ENCODE measurements at places on chromosomes 1 and 21.

- DNase-seq: no peak
These were observed 40.4 kb upstream of the TMEM52 start for GRCh38 chr1:1959459-1959839.

DNA sequence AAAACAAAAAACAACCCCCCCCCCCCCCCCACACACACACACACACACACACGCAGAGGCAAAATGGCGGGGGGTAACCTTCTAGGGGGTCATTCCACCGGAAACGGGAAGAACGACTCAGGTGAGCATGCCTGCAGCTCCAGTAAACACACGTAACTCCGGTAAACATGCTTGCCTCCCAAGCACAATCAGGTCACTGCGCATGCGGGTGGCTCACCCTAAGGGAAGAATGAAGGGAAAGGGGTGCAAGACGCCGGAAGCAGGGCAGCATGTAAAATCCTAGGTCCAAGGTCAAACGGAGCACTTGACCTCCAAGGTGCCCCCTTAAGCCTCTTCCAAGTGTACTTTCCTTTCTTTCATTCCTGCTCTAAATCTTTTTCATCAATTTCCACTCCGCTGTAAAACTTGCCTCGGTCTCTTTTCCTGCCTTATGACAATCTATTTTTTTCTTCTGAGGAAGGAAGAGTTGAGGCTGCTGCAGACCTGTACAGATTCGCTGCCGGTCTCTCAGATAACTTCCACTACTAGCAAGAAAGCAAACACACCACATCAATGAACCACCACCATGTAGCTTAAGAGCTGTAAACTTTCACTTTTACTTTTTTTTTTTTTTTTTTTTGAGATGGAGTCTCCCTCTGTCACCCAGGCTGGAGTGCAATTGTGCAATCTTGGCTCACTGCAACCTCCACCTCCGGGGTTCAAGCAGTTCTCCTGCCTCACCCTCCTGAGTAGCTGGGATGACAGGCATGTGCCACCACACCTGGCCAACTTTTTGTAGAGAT lies 21.0 kb upstream of the CBR3 start:
- no peak for DNase-seq

- DNase-seq: no peak
These were observed 107.3 kb downstream of the ENAH start for GRCh38 chr1:225545649-225546048.

GRCh38 chr1:59595774-59596173 lies 219.0 kb upstream of the HOOK1 start:
- no peak for DNase-seq

- DNase-seq: no peak
These were observed 49.7 kb downstream of the S100B start for GRCh38 chr21:46555225-46555617.

- DNase-seq: no peak
These were observed 130.6 kb downstream of the SNX7 start for GRCh38 chr1:98792123-98792522.

DNA sequence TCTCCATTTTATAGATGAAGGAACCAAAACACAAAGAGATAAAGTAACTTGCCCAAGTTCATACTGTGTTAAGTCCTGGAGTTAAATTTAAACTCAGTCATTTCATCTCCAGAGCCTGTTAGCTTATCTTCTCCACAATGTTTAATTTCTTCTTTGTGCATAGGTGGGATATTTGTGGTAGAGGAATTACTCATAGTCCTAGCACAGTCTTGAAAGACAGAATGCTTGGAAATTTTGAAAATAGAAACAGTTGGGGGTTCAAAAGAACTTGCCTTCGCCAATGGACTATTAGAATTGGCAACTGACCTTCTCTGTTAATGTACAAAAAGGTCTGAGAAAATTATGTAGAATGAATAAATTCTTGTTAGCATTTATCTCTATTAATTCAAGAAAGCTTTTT lies 832.0 kb upstream of the PRMT6 start:
- no peak for DNase-seq

DNA sequence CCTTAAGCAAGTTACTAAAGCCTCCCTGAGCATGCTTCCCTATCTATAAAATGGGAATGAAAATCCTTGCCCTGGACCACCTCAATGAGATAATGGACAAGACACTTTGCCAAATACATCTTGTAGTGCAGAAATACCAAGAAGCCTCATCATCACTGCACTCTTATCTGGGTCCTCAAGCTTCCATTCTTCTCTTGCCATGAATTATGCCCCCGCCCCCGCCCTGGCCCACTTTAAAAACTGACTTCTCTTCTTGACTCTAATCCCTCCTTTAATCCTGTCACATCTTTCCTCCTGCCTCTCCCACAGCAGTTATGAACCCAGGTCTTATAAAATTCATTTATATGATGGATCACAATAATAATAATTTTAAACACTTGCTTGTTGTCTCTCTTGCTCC lies 14.8 kb downstream of the ARHGEF11 start:
- no peak for DNase-seq

DNA sequence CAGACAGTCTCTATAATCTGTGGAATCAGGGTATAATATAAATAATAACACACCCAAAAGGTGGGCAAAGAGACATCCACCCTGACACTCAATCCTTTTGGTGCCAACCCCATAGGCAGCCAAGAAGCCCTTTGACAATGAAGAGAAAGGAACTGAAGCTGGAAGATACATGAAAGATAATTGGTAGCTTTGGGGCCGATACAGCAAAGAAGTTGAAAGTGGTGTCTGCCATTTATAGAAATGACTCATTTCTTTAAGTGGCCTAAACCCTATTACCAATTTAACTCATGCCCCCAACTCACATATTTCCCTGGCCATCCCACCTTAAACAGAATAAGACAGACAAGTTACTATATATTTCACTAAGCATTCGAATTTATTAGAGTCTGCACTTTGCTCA lies 167.0 kb downstream of the ZC3H11B start:
- no peak for DNase-seq

DNA sequence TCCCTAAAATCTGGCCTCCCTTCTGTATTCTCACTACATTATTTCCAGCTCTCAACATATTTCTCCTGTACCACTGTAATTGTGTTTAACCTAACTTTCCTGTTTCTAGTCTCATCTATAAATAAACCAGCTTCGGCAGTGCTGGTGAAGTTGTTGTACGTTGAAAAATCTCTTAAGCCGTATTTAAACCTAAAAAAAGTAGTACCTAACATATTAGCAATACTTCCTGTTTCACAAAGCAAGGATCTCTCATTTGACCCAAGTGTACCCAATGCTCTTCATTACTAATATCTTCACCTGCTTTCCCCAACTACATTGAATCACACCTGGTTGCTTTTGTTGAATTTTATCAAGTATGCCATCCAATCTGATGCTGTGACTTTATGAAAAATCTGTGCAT lies 42.2 kb upstream of the RGS21 start:
- no peak for DNase-seq

- DNase-seq: no peak
These were observed 199.9 kb upstream of the FMN2 start for GRCh38 chr1:239891621-239892358.

DNA sequence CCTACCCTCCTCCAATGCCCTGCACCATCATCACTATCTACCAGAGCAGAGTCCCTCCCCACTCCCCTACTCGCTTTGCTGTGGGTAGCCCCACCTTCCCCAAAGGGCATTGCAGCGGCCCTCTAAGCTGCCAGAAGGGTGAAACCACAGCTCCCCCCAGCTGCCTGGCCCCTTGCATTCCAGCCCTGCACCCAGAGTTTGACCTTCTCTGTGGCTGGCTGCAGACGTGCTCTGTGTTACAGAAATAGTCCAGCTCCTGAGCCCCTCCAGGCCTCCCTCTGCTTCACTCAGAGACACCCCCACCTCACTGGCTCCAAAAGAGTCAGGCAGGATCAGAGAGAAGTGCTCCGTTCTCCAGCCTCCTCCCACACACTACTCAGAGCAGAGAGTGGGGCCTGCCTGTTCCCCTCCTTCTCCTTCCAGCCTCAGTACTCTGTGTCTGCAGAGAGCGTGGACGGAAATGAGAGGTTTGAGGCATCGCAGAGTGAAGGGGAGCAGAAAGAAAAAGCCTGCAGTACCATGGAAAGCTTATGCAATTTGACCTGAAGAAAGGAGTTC lies 63.2 kb downstream of the PLEKHA6 start:
- no peak for DNase-seq

- DNase-seq: no peak
These were observed at the start of gene KRTAP25-1 for GRCh38 chr21:30289215-30289614. Gene KRTAP25-1, minus strand, starts transcription at chr21:30289514. Its CDS starts 24 bp downstream, at chr21:30289490.

GRCh38 chr1:151553659-151554058 lies 13.6 kb downstream of the TUFT1 start:
- DNase-seq: no peak

- DNase-seq: no peak
These were observed 612.0 kb downstream of the MATN1 start for GRCh38 chr1:30111431-30111830.

GRCh38 chr1:87134061-87134460 lies 194.6 kb upstream of the LMO4 start:
- DNase-seq: no peak

- no peak for DNase-seq
These were observed 52.2 kb upstream of the ZC3H11B start for GRCh38 chr1:219665089-219665488.

GRCh38 chr1:198500096-198500495 lies 40.4 kb downstream of the ATP6V1G3 start:
- no peak for DNase-seq

GRCh38 chr1:53947172-53947907 lies 1.2 kb downstream of the LRRC42 start:
- DNase-seq: no peak

- DNase-seq: no peak
These were observed 89.0 kb downstream of the LIPI start for GRCh38 chr21:14121719-14122118.

- DNase-seq: no peak
These were observed 11.5 kb upstream of the AIM2 start for GRCh38 chr1:159088050-159088449.

DNA sequence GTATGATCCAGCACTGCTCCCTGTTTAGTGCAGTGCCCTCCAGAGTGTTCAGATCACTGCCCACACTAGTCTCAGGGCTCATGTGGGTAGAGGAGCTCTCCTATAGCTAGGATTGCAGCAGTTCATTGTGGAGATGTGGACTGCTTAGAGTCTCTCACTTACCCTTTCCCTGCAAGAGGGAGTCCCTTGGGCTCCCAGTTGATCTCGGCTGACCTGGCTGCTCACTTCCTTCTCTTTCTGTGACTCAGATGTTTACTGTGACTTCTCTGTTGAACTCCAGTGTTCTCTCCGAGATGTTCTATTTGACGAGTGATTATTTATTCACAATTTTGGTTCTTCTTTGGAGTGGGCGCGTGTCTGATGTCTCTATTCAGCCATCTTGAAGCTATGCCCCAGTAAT lies 141.9 kb downstream of the PTBP2 start:
- no peak for DNase-seq

DNA sequence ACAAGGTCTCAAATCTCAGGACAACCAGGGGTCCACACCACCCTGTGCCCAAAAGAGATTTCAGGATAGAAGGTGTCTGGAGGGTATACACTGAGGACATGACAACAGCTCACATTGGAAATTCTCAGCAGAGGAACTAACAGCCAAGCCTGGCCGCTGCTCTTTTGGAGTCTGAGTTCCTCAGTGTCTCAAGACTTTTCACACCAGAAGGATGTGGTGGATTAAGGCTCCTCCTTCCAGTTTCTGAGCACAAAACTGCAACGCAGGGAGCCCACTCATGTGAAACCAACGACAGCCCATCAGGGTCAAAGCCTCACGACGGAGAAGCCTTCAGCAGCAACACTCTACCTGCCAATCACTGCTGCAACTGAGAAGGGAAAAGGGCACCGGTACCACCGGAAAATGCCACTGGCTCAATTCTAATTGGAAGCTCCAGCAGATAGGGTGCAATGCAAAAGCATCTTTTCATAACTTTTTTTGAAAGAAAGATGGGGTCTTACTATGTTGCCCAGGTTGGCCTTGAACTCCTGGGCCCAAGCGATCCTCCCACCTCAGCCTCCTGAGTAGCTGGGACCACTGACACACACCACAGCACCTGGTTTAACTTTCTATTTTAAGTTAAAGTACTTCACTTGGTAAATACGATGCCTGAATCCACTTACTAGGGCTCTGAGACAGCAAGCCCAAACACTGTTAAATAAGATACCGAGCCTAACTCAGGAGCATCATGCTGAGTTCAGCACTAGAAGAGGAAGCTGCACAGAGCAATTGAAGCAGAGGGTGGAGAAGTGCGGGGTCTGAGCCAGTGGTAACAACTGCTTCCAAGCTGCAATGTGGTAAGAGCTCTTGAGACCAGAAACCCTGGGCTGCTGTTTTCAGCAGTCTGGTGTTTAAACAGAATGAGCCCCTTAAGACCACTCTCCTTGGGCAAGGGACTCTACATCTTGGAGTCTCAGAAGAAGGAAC lies 7.8 kb downstream of the CAPZB start:
- DNase-seq: no peak

DNA sequence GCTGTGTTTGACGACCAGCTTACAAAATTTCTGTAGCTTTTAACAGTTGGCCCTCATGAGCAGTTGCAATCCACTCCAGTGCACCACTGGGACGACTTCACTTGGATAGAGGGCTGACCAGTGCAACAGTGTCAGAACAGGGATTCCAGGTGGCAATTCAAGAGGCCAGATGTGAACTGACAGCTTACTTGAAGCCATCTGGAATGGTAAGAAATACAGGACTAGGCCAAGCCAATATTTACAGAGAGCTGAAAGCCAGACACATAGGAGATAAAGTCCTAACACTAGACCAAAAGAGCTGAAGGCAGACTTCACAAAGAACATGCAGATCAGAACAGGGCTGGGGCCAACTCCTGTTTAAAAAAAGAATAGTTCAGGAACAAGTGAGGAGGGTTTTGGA lies 93.5 kb upstream of the NFIA start:
- no peak for DNase-seq

DNA sequence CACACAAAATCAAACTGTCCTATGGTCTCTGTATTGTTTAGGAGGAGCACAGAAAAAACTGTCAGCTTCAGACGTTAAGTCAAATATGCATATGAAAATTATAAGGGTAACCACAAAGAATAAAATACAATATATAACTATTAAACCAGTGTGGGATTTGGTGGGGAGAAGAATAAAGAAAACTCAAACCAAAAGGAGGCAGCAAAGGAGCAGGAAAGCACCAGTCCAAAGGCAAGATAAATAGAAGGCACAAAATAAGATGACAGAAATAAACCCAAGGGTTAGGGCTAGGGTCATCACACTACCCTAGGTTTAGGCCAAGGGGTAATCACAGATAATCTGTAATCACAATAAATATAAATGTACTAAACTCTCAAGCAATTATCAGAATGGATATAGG lies 32.8 kb downstream of the DLGAP3 start:
- no peak for DNase-seq

GRCh38 chr1:204463125-204464060 lies 31.2 kb downstream of the PIK3C2B start:
- no peak for DNase-seq

DNA sequence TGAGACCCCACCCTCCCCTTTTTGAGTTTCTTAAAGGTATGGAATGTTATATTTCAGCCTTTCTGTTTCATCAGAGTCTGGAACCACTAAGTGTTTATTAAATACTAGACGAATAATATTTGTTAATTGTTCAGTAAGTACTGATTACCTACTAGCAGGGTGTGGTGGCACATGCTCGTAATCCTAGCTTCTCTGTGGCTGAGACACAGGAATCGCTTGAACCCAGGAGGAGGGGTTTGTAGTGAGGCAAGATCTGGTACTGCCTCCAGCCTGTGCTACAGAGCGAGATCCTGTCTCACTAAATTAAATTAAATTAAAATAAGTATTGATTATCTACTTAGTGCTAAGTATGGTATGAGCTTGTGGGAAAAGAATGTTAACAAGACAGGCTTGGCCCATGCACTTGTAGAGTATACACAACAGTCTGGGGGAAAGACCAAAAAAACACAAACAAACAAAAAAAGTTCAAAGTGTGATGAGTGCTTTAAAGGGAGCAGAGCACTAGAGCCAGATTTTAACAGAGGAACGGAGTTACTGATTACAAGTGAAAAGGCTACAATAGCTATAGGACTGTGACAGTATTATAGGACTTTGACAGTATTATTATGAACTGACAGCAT lies 2.4 kb downstream of the CEPT1 start:
- no peak for DNase-seq

Measured in stimulated activated CD8-positive, alpha-beta memory T cell treated with anti-CD3 and anti-CD28 coated beads, Interleukin-7, amount 100 ng/mL, for 24 hours (primary cell).